ENCODE measurements at places on chromosomes 16 and 17.
A peak's percentile ranks its signal among the peaks of the same experiment; 100 is the strongest.

GRCh38 chr16:29804455-29805231, 1.7 kb upstream of the MAZ start:
- DNase-seq = no peak

GRCh38 chr17:42388381-42389134, at the start of gene STAT3:
Gene STAT3, minus strand, starts transcription at chr17:42388442. Its CDS starts 39,926 bp downstream, at chr17:42348516.
- peak; percentile 100 for DNase-seq

DNA sequence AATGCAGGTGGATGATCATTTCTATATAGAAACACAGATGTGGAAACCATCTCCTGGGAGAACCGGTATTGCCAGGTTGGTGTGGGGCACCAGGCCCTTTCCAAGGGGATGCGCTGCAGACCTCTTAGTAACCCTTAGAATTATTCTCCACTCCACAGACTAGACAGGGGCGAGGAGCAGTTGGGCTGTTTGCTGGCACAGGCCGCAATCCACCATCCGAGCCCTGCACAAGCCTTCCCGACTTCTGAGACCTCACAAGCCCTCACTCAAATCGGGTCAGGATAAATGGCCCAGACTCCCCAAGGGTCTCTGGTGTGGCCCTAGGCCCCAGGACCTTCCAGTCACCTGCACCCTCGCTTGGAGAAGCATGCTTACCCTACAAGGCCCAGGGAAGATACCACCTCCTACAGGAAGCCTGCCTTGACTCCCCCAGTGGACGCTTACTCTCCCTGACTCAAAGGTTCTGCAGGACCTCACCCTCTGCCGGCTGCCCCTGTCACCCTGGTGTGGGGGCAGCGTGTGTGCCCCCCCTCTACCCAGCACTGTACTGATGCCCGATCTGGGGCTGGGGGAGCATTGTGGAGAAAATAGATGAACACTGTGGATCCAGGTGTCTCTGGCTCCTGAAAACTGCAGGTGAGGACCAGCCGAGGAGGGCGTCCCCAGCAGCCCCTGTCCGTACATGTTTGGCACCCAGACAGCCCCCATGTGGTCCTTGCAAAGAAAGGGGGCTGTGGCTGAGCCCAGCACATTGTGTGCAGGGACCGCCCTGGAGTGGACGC, 49.8 kb upstream of the ACSF3 start:
- DNase-seq = no peak

DNA sequence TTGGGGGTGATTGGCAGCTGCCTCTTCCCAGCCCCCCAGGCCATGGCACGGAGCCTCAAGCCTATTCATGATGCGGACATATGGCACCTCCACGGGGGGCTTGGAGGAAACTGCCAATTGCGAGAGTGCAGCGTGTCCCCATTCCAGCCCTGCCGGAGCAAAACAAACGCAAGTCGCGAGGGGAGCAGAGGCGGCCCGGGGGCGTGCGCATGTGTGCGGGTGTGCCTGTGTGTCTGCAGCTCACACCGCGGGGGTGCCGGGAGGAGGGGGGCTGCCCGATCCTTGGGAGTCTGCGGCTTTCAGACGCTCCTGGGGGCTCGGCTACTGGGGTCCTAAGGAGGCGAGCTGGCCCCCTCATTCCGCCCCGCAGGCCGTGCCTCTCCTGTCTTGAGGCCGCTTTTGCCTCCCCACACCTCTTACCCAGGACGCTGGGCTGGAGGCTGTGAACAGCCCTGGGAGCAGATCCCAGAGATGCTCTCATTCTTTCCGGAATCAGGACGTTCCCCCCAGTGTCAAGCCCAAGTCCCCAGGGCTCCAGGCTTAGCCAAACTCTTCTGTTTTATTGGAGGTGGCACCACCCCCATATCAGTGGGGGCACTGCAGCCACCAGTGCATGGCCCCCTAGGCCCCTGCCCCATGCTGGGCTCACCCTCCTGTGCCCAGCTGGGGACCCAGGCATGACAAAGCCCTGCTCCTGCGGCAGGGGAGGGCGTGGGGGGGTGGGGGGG, 29.1 kb downstream of the ENDOV start:
- no peak for DNase-seq

DNA sequence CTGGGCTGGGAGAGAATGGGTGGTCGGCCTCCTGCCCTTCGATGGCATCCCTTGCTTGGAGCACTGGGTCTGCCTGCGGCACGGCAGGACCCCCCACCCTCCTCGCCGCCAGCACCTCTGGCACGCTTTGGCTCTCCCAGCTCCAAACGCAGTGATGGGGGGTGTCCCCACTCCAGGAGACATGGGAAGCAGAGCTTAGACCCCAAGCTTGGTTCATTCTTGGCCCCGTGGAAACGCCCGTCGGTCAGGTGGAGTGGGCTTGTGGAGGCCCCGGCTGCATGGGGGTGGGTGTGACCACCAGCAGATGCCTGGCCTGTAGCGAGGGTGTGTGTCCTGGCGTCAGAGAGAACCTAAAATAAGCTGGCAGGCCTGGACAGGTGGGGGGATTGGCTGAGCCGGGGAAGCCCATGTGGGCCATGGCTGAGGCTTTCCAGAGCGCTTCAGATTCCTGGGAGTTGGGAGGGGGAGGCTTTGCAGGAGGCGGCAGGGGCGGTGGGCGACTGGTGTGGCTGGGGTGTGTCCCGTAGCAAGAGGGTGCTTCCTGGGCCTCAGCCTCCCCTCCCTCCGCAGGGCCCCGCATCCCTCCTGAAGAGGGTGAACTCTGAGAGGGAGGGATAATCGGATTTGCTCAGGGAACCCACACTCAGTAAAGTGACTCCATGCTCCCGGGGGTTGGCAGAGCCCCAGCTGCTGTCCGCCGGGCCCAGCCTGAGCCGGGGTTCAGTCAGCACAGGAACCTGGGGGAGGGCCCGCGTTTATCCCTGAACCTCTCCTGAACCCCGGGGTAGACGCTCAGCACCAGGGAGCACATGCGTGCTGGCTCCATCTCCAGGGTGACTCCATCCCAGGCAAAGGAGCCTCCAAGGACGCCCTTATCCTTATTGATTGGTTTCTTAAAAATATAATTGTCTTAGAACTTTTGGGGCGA, 3.4 kb downstream of the CACNA1H start:
- no peak for DNase-seq

- DNase-seq = no peak
Observed at GRCh38 chr16:51713502-51713901, 562.4 kb upstream of the SALL1 start.

GRCh38 chr16:55703003-55704001, 47.5 kb downstream of the SLC6A2 start:
- peak; percentile 28 for DNase-seq

DNA sequence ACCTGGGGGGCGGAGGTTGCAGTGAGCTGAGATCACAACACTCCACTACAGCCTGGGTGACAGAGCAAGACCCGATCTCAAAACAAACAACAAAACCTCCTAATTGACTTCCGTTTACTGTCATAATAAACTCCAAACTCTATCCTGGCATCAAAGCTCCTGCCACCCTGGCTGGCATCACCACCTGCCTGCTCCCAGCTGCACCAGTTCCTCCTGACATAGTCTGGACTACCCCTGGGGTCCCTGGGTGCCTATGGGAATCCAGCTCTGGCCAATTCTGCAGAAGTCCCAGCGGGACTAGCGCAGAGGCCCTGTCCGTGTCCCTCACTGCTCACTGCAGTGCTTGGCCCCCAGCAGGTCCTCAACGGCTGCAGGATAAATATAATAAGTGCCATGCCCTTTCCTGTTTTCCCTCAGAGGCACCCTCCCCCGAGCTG, 723 bp downstream of the NTHL1 start:
- no peak for DNase-seq

GRCh38 chr16:68369697-68370580, 59.1 kb downstream of the PRMT7 start:
- DNase-seq = peak; percentile 25

GRCh38 chr17:33513769-33514168, 220.7 kb upstream of the ASIC2 start:
- DNase-seq = no peak

- no peak for DNase-seq
Observed at GRCh38 chr16:18792836-18793433, 2.8 kb upstream of the RPS15A start.

GRCh38 chr17:75819678-75820077, 24.5 kb downstream of the UNC13D start:
- DNase-seq = no peak

DNA sequence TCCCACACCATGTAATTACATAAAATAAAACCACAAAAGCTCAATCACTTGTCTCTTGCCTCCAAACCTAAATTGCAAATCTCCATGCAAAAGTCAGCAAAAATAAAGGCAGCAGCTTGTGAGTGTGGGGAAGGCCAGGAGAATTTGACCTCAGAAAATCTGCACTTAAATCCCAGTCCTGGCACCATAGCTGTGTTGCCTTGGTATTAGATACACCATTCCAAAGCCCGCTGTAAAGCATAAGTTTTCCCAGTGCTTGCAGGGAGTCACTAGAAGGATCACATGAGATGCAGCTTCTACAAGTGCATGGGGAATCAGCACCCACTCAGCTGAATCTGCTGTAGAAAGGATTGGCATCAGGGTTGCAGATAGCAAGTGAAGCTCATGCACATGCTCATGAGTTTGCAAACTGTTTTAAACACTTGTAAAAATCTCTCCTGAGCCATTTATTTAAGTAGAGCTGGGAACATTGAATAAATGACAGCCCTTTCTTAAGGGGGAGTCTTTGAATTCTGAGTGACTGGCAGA, 495.0 kb upstream of the HSBP1 start:
- no peak for DNase-seq

- DNase-seq = no peak
Observed at GRCh38 chr17:43449470-43450248, 34.1 kb upstream of the DHX8 start.

GRCh38 chr16:88982286-88983084, 5.5 kb upstream of the CBFA2T3 start:
- DNase-seq = no peak

GRCh38 chr17:7290685-7291084, 3.8 kb downstream of the YBX2 start:
- DNase-seq = no peak

DNA sequence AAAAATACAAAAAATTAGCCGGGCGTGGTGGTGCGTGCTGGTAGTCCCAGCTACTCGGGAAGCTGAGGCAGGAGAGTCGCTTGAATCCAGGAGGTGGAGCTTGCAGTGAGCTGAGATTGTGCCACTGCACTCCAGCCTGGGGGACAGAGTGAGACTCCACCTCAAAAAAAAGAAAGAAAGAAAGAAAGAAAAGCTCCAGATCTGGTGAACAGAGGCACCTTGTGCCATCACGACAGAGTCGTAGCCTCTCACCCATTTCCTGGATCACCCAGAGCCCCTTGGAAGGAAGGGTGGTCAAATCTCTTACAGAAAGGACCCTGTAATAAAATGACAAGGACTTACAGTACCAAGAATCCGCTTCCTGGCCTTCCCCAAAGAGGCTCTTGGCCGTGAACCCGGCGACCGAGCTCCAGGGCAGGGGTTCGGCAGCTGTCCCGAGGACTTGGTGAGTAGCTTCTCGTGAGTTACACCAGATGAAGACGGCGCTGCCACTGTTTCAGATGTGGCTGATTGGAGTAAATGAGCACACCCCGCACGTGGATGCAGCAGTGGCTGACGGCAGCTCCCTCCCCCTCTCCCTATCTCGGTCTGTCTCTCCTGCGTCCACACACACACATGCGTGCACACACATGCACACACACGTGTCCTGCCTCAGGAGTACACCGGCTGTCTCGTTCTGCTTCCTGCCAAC, 13.5 kb downstream of the LGALS3BP start:
- DNase-seq = no peak

GRCh38 chr17:73210002-73210678, 17.3 kb downstream of the COG1 start:
- DNase-seq = no peak

DNA sequence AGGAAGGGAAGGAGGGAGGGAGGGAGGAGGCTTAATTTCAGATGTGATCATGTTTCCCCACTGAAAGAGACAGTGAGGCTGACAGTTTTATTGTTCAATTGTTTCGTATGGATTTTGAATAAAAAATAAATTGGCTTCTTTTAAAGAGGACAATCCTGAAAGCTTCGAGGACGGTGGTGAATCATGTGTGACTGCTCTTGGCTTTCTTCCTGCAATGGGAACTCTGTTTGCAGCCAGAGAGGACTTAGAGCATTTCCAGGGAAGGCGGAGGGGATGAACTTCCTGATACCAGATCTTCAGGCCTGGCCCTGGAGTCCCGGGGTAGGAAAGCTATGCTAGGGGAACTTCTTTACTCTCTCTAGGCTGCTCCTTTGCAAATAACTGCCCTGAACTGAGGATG, 72.8 kb upstream of the C16orf82 start:
- no peak for DNase-seq
